ENCODE measurements at places on chromosomes 7 and 10.

DNA sequence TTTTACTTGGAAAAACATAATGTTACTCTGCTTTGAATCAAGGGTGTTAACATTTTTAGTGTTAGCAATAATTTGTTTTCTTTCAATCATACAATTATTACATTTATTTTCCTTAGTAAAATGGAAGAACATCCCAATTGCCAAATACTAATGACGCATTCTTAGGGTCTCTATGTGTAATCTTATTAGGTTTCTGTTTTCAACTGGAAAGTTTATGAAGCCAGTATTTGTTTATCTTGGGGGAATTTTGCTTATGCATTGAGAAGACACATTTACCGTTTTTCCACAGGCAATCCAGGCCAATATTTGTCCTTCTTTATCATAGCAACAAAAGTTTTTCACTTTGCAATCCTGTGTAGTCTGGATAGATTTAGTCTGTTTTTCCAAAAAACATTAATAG lies 134.5 kb downstream of the CPED1 start:
- no peak for DNase-seq

DNA sequence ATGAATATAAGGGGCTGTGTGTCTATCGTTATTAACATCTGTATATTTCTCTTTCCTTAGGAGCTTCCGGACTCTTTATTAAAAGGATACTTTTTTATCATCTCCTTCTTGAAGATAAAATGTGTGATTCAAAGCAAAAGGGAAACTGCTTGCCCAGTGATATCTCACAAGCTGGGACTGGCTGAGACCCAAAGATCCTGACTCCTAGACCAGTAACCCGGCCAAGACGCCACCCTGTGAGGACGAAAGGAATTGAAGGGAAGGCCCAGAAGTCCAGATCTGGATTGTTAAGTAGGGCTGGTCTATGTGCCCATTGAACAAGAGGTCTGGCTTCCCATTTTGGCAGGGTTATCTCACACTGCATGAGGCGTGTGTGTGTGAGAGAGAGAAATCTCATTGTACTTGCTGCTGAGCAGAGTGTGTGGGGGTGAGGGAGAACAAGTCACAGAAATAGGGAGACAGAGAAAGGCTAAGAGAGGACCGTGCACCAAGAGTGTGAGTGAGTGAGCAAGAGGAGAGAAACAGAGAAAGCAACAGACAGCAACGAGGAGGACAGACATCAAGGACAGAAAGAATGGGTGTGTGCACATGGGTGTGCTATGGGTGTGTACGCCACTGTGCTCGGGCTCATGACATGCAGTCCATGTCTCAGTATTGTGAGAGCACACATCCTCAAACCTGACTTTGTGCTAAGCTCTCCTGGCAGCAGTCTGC lies 75.4 kb downstream of the PLXNA4 start:
- DNase-seq = no peak

GRCh38 chr10:5499493-5500140 lies at the start of gene CALML5:
Gene CALML5, minus strand, starts transcription at chr10:5499570. Its CDS starts 132 bp downstream, at chr10:5499438.
- no peak for DNase-seq

DNA sequence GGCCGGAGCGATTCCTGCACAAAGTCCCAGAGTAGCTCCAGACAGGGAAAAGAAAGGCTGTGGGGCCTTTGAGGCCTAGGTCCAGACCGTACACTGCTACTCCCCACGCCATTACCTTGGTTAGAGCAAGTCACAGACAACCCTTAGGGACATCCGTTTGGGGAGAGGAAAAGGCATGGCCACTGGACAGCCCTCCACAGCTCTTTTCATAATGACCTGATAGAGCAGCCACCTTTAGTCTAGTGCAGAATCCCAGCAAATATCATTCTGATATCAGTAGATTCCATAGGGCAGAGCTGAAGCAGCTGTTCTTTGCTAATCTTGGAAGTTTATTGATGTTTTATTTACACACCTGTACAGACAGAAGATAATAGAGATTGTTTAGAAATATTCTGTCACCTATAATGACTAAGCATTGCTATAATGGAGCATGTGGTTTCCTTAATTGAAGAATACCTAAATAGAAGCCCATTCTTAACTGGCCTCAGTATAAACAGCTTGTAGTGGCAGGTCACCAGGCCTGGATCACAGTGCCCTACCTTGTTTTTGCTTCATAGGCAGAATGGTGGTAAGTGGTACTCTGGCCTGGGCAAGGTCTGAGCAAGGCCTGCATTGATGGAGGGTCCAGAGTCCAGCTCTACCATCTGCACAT lies 27.9 kb downstream of the OGDH start:
- no peak for DNase-seq

DNA sequence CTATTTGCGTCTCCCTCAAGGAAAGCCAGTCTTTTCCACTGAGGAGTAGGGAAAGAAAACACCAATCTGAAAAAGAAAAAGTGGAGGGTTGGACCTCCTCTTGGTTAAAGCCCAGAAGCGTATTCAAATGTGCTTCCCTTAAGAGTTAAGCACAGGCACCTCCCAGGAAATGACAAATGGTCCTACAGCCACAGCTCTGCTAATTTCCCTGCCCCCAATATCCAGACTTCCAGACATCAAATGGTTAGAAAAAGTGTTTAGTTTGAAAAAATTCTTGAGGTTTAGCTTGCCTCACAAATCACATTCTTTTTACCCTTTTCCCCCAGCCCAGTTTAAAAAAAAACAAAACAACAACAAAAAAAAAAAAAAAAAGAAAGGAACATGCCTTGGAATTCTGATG lies 19.0 kb upstream of the COL1A2 start:
- DNase-seq = no peak
